ENCODE measurements at places on chromosomes 6 and 20. TPM values are rescaled to one million over a fixed set of nuclear protein-coding genes. Genes with fewer than 3 reads are reported as not detected.

Gene FANCE
- 10.1 TPM for total RNA-seq

DNA sequence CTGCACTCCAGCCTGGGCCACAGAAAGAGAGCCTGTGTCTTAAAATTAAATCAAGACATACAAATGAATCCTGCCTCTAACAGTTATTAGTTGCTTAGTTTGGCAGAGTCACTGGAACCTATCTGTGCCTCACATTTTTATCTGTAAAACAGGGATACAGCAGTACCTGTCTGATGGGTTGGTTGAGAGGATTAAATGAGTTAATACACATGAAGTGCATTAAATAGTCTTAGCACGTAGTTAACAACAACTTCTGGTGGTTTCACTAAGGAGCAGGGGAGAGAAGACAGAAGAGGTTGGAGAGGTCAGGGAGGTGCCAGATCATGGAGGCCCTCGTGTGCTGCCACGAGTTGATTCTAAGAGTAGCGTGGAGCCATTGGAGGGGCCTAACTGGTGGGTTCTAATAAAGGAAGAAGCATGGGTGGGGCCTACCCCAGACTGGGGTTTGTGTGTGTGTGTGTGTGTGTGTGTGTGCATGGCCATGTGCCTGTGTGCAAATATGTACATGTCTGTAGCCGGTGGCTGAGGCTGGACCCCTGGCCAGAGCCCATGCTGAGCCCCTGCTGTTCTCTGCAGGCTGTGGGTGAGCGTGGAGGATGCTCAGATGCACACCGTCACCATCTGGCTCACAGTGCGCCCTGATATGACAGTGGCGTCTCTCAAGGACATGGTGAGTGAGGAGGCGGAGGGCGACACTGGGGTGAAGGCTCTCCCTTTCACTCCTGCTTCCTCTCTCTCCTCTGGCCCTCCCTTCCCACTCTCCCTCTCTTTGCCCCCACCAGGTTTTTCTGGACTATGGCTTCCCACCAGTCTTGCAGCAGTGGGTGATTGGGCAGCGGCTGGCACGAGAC, 9.1 kb downstream of the RBCK1 start:
- no peak overlapping the region for H3K27ac ChIP-seq
- peaks cover 7% of the 10 kb centered on the region for H3K4me1 ChIP-seq
- DNase-seq = no peak
- peaks cover 36% of the 10 kb centered on the region for H3K36me3 ChIP-seq
- no peaks in the 10 kb centered on the region for H3K27me3 ChIP-seq

DNA sequence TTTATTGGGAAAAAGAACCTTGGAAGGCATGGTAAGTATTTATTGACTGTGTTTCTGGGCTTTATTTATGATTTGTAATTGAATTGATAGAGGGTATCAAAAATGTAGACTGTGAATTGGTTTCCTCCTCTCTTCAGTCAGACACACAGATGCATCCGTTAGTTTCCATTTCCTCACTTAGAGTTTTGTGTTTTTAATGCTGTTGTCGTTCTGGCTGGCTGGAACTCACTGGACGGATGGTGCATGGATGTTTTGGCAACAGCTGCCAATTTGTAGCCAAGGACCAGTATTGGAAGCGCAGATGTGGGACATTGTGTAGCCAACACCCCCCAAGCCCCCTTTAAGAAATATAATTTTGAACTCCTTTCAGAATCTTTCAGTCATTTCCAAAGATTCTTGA, 134.5 kb downstream of the JARID2 start:
- H3K27ac ChIP-seq = no peak overlapping the region
- no peaks in the 10 kb centered on the region for H3K4me1 ChIP-seq
- no peaks in the 10 kb centered on the region for H3K27me3 ChIP-seq
- no peak for DNase-seq
- H3K36me3 ChIP-seq = no peaks in the 10 kb centered on the region

Gene SCRT2
- not detected for total RNA-seq
